GM04504 (cell line): ENCODE measurements at places on chromosomes 3 and 15.

DNA sequence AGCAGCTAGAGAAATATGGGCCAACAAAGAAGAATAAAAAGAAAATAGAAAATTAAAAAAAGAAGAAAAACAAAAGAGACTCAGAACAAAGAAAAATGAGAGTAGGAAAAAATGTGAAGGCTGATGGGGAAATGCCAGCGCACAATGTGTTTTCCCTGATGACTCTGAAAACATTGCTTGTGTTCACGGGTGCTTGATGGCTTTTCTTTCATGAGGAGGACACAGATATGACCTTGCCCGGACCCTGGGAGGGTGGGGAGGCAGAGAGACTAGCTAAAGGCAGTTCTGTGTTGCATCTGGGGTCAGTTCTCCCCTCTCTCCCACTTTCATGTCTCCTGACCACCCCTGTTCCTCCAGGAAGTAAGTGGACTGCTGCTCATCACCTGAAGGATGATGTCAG lies 125.9 kb downstream of the MOBP start:
- no peak for DNase-seq

GRCh38 chr3:181793006-181793405 lies 81.3 kb downstream of the SOX2 start:
- no peak for DNase-seq

DNA sequence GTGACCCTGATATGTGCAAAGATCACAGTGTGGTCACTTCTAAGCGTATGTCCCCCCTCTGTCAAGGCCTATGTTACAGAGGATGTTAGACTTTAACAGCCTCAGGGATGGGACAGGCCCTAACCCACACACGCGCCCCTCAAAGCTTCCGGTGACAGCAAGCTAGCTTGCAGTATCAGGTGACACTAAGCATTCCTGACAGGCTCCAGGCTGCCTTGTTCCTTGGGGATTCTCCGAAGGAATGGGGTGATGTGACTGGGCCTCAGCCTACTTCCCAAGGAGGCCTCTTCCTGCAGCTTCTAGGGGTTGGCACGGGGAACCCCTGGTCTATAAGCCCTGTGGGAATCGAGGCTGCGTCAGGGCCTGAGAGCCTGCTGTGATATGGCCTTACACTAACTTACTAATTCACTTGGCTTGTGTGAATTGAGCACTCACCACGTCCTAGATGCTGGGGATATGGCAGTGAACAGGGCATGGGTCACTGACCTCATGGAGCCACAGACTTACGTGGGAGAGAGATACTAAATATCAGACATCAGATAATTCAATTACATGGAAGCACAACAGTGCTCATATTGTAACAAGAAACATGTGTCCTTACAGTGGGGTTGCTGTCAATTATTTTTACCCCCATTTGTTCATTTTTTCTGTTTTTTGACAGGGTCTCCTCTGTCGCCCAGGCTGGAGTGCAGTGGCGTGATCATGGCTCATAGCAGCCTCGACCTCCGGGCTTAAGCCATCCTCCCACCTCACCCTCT lies 11.4 kb upstream of the SPTBN5 start:
- DNase-seq = no peak

- no peak for DNase-seq
These were observed 169.2 kb upstream of the TGFBR2 start for GRCh38 chr3:30437171-30437601.

- no peak for DNase-seq
These were observed 14.9 kb upstream of the RPN1 start for GRCh38 chr3:128665362-128666021.

DNA sequence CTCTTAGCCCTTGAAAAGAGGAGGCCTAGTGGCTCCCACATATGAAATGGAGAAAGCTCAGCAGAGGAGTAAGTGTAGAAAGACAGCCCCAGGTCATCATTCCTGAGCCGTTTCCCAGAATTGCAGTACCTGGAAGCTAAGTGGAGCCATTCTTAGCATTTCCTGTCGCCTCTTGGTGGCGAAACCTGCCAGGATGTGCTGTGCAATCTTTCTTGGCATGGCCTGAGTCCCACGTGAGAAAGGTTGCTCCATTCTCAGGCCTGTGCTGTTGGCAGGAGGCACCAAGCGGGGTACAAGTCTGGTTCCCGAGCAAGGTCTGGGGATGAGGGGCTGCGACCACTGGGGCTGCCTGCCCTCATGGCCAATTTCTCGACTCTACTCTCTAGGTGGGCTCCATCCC lies 207.2 kb upstream of the TPM1 start:
- DNase-seq = no peak
